Suppressor macrophage treated with lipopolysaccharide for 1 hour (primary cell): ENCODE measurements at places on chromosomes 7 and 10.

GRCh38 chr7:50147951-50148808 lies 55.1 kb upstream of the ZPBP start:
- DNase-seq: no peak

DNA sequence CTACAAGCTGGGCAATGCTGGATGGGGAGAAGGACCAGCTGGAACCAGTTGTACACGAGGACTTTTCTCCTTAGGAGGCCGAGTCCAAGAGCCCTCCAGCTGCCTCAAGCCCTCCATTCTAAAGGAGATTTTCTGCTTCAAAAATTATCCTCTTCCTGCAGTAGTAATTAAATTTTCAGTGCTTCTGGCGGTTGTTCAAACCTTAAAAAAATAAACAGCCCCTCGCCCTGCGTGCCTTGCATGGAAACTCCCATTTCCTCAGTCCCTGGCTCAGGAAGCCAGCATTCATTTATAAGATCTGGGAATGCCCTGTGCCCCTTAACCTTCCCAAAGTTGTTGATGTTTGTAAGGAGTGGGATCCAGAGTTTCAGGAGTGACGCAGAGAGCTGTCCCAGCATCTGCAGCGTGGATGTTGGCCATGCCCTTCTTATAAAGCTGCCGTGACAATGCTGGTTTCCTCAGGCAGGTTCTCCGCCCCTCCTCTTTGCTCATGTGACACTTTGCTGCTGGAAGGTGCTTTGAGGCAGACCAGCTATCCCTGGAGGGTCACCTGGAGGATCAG lies 24.0 kb upstream of the ACTR3B start:
- no peak for DNase-seq

- peak; percentile 59 for DNase-seq
Measured at GRCh38 chr7:50217821-50218281, 86.7 kb upstream of the IKZF1 start.

GRCh38 chr10:98415731-98416119 lies 743 bp upstream of the PYROXD2 start:
- no peak for DNase-seq

DNA sequence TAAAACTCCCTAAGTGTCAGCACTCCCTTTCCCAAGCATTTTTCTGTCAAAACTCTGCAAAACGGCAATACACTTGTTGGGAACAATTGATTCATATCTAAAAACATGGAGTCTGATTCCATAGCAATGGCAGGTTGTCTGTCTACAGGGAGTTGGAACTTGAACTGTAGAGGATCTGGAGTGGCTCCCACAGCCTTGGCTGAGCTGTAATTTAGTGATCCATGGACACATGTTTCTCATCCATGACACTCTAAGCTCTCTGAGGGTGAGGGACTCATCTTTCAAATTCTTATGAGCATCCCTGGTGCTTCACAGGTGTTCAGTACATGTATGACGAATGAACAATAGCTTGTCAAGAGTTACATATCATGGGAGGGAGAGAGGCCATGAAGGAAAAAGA lies 466.1 kb downstream of the GRID1 start:
- DNase-seq: no peak

DNA sequence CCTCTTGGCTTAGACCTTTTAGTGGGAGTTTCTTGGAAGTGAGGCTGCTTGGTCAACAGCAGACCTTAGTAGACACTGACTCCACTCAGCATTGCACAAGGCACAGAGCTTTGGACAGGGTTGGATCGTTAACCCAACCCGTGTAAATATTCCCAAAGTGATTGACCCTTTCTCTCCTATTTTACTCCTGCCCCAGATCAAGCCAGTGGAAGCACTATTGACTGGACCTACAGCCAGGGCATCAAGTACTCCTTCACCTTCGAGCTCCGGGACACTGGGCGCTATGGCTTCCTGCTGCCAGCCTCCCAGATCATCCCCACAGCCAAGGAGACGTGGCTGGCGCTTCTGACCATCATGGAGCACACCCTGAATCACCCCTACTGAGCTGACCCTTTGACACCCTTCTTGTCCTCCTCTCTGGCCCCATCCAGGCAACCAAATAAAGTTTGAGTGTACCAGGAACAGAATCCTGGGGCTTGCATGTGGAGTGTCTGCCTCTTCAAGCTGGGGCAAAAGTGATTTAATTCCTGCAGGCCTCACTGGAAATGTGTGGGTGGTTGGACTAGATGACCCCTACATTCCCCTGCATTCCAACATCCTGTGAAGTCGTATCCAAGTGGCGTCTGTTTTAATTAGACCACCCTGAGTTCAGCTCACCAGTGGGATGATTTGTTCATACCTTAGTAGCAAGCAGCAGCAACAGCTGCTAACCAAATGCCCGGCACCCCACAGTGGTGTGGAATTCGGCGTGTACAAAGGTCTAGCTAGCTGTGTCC lies 7.5 kb downstream of the CPA1 start:
- no peak for DNase-seq

DNA sequence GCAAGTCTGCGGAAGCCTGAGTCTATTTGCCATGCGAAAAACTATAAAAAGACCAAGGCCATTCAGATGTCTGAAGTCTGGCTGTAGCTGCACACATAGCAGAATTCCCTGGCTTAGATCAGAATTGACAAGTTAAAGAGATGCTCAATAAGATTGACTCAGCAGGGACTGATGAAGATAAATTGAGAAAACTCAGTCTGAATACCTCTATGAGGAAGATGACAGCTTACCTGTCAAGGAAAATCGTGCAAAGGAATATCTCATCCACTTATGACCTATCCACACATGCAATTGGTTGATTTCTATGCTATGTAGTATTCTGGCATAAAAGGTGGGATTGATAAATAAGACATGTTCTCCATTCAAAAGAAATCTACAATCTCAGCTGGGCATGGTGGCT lies 288.6 kb downstream of the BAMBI start:
- no peak for DNase-seq

DNA sequence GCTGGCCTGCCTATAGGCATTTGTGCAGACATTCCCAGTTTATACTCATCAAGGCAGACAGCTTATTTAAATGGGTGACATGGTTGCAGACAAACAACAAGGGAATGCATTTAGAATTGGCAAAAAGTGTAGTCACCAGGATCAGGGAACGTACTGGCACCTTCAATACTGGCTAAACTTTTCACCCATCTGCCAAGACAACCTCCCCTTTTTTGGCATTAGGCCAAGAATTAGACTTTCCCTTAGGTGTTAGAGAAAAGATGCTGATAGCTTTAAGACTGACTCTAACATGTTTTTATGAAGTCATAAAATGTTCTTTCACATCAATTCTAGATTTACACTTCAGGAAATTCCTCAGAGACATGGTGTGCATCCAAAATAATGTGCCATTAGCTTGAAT lies 365.9 kb downstream of the PHTF2 start:
- DNase-seq: no peak

- DNase-seq: no peak
Measured at GRCh38 chr7:16528520-16528919, 1.9 kb downstream of the LRRC72 start.

DNA sequence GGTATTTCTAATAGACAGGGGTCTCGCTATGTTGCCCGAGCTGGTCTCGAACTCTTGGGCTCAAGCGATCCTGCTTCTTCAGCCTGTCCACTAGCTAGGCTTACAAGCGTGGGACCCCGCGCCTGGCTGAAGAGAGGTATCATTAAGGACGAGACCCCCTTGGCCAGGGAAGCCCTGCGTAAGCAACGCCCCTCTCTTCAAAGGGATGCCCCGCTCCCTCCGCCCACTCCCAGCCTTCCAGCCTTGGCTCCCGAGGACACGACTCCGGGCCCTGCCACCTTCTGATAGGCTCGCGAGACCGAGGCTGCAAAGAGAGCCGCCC lies 220 bp upstream of the ZKSCAN5 start:
- DNase-seq: peak; percentile 98

GRCh38 chr10:125027871-125028869 lies 86.2 kb downstream of the ZRANB1 start:
- no peak for DNase-seq

DNA sequence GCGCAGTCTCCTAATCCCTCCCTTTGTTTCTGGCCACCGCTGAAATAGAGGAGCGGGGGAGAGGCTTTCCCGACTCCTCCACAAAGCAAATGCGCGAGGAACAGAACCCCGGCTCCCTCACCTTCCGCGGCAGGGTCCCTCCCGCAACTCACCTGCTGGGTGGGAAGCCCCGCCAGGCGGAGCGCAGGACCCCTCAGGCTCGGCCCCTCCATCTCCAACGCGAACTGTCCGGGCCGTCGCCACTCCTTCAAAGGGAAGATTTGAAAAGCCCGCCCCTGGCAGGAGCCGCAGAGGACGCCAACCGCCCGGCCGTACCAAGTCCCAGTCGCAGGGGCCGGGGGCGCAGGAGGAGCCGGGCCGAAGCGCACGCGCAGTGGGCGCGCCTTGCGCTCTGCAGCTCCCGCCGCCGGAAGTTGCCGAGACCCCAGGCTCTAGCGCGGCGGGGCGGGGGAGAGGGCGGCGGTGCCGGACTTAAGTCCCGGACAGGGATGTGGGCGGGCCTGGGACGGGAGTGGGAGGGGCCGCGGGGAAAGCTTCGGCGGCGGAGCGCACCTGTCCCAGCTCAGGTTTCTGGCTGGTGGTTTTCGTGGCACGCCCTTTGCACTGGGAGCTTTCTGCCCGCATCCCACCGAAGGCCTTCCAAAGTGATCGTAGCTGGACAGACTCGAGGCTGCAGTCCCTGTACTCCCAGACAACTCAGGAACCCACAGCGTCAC lies at the start of gene RTKN2:
Gene RTKN2 (minus strand): TSS at position 446 of the 716 bp plus-strand sequence. CDS start 234 bp downstream, at position 212.
- peak; percentile 84 for DNase-seq

GRCh38 chr10:111968647-111969046 lies 214.9 kb downstream of the GPAM start:
- no peak for DNase-seq

GRCh38 chr10:44380829-44381600 lies 3.9 kb downstream of the CXCL12 start:
- no peak for DNase-seq

- DNase-seq: no peak
Measured at GRCh38 chr10:77252380-77253146, 385.0 kb downstream of the KCNMA1 start.

DNA sequence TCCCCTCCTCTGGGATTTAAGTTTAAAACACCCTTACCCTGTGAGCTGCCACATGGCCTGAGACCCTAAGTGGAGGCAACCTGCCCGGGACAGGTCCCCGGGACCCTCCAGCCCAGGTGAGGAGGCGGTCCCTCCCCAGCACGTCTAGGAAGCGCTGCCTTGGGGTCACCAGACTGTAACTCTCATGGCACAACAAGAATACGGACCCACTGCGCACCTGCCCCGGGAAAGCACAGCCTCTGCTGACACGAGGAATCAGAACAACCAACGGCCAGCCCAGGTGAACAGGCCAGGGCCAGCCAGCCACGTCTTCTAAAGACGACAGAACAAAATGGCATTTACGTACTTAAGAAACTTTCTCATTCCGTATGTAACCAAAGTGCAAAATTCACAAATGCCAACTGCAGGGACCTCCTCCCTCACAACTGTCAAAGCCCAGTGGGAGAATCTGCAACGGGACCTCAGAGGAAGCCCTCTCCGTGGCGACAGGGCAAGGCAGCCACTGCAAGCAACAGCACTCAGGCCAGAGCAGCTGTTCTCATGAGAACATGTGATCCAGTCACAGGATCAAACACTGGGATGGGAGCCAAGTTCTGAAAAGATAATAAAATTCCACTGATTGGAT lies 208.4 kb downstream of the DIP2C start:
- DNase-seq: no peak

GRCh38 chr10:48457949-48458661 lies 146.8 kb downstream of the ARHGAP22 start:
- DNase-seq: no peak

DNA sequence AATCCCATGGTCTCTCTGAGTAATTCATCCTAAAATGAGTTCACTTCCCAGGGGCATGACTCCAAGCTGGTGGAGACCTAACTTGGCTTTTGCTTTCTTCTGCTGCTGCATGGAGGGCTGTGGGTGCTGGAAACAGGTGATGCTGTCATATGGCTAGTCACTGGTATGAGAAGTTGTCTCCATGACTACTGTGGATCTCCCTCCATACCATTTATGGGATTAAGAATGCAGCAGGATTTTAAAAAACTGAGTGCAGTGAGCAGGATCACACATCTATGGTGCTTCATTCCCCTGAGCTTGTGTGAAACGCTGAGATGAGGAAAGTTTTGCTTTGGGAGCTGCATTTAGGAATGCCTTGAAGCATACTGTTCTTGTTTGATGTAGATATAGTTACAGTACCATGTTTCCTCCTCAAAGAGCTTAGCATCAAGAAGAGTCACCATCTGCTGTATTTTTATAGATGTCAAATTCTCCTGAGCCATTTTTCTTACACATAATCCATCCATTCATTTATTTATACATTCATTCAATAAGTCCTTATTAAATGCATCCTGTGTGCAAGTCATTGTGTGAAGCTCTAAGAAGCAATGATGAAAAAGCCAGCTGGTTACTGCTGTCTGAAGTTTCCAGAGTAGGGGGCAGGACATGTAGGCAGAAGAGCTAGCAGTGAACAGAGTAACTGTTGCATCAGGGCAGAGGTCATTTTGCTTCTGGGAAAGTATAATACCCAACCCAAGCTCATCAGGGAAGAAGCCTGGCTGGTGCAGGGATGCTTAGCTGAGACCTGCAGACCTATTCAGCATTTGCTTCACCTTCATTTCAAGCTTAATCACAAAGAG lies 534.8 kb downstream of the AUTS2 start:
- DNase-seq: no peak

DNA sequence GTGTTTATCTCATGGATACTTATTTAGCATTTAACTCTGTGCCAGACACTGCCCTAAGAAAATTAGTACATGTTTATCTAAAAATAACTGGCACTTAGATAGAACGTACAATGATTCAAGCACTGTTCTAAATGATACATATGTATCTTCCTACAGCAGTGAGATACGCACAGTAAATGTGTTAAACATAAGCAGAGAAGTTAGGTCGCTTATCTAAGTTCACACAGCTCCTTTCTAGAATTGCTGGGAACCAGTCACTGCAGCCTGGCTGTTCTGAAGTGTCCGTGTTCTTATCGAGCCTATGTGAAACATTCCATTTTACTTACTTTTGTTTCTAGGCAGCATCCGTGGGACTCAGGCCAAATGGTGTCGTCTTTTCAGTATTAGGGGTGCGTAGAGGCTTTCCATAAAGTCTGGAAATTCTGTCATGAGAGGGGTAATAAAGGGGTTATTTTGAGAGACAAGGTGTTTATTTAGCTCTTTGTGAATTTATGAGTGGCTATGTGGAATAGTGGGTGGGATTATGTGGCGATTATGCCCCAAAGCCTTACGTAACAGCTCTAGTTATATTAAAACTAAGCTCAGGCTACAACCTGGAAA lies 186.9 kb downstream of the SND1 start:
- no peak for DNase-seq

DNA sequence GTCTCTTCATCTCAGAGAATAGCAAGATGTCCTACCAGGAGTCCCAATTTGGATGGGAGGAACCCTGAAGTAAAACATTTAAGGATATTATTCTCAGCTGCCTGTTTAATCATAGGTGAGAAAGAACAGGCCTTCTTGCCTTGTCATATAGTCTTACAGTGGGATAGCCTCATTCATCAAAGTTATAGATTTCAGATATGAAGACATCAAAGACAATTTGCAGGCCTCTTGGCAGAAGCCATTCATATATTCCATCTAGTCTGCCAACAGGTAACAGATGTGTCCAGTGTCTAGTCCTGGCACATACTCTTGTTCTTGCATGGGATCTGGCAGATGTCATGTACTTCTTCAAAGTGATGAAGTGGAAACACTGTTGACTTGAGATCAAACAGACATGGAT lies 601.3 kb upstream of the GHITM start:
- DNase-seq: no peak

GRCh38 chr10:69091143-69091651 lies 3.3 kb downstream of the SRGN start:
- DNase-seq: peak; percentile 63

GRCh38 chr10:133401500-133401899 lies 7.5 kb downstream of the MTG1 start:
- no peak for DNase-seq
